Stimulated activated CD4-positive, alpha-beta T cell treated with anti-CD3 and anti-CD28 coated beads, TNF-alpha, amount 100 ng/mL, for 48 hours (primary cell): ENCODE measurements at places on chromosomes 13 and 19.
A peak's percentile ranks its signal among the peaks of the same experiment; 100 is the strongest.

- DNase-seq: no peak
These were observed at the start of gene SIGLEC7 for GRCh38 chr19:51142119-51142518. TSS of gene SIGLEC7 (plus strand) at chr19:51142301. CDS start at chr19:51142370, 69 bp downstream.

DNA sequence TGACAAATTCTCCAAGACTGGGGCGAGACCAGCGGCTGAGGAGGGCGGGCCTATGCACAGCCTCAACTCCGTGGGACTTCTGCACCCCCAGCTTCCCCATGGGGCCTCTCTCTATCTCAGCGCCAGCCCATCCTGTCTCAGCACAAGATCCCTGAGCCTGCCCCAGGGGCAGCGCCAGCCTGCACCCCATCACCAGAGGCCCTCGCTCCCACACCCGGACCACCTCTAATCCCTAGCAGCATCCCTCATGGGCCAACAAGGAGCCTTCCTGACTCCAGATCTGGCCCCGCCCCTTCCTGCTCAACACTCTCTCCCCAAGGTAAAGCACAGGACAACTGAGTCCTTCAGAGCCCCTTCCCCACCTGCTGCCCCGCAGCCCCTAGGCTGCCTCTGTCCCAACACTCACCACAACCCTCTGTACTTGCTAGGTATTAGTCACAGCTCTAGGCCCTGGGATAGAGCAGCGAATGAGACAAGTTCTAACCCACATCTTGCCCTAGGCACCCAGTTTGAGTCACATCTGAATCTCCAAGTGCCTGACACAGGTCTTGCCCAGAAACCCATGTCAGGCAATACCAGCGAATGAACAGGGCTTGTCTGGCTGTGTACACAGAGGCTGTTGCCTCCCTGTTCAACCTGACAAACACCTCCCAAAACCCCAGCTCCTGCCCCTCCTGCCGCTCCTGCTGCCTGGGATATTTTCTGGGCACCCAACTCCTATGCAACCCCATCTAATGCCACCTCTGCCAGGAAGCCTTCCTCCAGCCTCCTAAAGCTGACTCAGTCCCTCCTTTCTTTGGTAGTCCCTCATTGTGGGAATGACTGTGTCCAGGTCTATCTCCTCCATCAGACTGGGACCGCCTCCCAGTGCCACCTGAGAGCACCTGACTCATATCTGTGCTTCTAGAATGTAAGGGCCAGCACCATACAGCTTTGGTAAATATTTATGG is 18.6 kb downstream of the GRIK5 start:
- DNase-seq: peak; percentile 27

- no peak for DNase-seq
These were observed 50.0 kb downstream of the PIN1 start for GRCh38 chr19:9885077-9885552.

DNA sequence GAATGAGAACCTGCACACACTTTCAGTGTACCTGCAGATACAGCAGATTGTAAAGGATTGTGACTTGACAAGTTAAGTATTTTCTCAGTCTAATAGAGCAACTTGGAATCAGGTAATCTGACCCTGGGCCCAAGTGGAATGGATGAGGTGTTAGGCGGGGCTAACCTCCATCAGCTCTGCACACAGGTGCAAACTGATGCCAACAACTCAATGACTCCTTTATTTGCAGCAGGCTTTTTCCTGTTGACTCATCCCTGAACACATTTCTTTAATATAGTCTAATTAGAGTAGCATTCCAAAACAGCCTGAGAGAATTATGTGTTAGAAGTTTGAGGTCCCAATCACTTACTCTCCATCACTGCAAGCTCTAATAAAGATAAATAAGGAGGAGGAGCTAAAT is 48.8 kb downstream of the TPT1 start:
- DNase-seq: no peak

DNA sequence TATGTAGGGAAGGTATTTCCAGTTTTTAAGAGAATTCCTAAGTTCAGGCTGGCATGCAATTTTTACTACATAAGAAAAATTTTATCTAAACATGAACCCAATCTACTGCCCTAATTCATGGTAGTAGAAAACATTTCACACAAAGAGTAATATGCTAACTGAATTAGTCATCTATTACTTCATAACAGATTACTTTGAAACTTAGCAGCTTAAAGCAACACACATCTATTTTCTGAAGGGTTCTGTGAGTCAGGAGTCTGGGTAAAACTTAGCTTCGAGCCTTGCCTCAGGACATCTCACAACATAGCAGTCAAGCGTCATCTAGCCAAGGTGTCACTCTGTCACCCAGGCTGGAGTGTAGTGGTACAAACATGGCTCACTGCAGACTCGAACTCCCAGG is 537.5 kb downstream of the DCT start:
- DNase-seq: no peak

- no peak for DNase-seq
These were observed 18.6 kb upstream of the ZNF816 start for GRCh38 chr19:52981329-52981728.

DNA sequence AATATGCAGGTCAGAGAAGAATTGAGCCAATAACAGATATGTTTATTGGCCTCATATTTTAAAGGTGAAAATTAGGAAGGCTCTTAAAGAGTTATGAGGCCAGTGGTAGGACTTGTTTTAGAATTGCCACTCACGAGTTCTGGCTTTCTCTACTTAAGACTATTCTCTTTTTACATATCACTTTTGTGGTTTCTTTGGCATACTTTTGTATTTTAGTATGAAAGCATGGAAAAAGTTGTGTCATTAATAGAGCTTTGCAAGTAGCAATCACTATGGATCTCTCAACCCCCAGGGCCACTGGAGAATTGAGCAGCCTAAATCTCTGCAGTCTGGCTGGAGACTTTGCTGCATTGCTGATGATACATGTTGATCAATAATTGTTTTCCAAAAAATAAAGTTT is 64.6 kb upstream of the SOX21 start:
- DNase-seq: no peak

GRCh38 chr19:53518716-53519115 is 19.2 kb upstream of the ZNF331 start:
- no peak for DNase-seq

DNA sequence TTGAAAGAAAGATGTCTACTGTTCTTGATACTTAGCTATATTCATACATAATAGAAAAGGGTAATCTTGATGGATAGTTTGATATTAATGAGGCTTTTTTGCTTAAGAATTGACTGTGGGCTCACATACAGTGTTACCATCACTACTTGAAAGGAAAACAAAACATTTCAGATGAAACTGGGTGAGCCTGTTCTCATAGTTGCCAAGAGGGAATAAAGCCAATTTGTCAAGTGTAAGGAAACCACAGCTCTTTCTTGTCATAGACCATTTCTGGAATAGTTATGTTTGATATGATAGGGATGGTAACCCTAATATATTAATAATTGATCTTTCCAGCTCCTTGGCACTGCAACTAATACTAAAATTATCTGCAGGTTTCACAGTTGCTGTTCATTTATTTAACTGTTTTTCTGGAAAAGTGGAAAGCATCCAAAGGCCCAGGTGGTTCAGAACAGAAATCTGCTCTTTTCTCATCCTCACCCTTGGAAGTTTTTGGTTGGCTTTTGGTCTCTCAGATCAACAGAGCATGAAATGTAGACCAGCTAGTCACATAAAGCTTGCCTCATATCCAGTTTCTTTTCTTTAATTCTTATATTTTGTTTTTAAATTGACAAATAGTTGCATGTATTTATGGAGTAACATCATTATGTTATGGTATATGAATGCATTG is 43.2 kb downstream of the ARHGEF7 start:
- DNase-seq: no peak

DNA sequence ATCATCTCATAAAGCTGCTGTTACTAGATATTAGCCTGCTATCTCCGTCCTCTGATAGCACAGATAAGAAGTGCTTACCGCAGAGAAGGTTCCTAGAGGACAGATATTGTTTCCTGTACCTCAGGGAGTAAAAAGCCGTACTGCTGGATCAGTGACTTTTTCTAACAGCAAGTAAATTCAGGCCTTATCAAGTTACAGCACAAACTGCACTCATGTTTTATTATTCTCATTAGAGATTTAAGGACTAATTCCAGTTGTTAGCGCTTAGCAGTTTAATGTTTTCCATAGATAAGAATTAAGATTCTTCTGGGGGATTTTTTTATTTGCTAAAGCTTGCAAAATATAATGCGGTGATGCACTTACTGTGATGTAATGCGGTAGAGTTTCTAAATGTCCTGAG is 119.0 kb upstream of the OBI1 start:
- DNase-seq: no peak

GRCh38 chr19:50601407-50602088 is 33.3 kb upstream of the LRRC4B start:
- DNase-seq: no peak

GRCh38 chr13:110914331-110915056 is 375 bp downstream of the ANKRD10 start:
- DNase-seq: peak; percentile 71

- DNase-seq: peak; percentile 85
These were observed 41.0 kb downstream of the PDE4A start for GRCh38 chr19:10461047-10461949.

GRCh38 chr13:32938907-32939306 is 77.3 kb upstream of the KL start:
- no peak for DNase-seq

DNA sequence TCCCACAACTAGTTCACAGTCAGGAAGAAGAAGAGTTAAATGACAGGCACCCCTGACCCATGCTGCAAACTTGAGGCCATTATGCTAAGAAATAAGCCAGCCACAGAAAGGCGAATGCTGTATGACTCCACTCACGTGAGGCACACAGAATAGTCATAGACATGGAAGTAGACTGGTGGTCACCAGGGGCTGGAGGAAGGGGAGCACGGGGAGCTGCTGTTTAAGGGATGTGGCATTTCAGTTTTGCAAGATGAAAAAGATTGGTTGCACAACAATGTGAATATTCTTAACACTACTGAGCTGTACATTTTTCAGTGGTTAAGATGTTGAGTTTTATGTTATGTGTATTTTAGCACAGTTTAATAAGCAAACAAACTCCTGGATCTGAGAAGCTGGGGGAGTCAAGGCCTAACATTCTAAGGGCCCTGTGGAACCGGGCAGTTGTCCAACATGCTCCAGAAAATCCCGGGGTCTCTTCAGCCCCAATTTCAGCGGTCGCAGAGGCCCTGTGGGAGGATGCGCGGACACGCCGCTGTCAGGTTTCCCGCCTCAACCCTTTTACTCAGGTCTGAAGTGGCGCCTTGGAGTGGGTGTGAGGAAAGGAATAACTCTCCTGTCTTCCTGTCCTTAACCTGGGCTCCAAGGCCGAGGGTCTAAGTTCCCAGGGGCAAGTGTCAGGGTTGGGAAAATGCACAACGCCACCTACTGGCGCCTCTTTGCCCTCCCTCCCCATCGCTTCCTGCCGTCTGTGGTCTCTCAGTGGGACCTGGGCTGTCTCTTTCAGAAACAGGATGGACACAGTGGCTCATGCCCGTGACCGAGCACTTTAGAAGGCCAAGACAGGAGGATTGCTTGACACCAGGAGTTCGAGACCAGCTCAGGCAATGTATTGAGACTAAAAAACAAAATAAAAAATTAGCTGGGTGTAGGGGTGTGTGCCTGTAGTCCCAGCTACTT is 4.4 kb upstream of the TMEM272 start:
- no peak for DNase-seq

- no peak for DNase-seq
These were observed 17.4 kb downstream of the COMP start for GRCh38 chr19:18773682-18774081.

- no peak for DNase-seq
These were observed 280.0 kb downstream of the SHISA2 start for GRCh38 chr13:25771641-25772478.

GRCh38 chr19:2039959-2040646 is 10.9 kb downstream of the MKNK2 start:
- no peak for DNase-seq

DNA sequence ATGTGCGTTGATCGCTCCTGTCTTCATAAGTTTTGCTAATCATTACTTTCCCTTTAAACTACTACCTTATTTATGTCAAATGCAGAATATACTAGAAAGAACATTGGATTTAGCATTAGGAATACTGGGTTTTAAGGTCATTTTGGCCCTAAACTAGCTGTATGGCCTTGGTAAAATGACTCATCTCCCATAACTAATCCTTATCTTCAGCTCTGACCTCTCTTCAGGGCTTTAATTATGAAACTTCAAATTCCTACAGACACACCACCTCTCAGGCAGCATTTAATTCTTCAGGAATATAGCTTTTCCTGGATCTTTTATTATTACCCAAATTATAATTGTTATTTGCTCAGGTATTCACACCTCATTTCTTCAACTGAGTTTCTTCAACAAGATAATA is 121.2 kb downstream of the STARD13 start:
- no peak for DNase-seq

DNA sequence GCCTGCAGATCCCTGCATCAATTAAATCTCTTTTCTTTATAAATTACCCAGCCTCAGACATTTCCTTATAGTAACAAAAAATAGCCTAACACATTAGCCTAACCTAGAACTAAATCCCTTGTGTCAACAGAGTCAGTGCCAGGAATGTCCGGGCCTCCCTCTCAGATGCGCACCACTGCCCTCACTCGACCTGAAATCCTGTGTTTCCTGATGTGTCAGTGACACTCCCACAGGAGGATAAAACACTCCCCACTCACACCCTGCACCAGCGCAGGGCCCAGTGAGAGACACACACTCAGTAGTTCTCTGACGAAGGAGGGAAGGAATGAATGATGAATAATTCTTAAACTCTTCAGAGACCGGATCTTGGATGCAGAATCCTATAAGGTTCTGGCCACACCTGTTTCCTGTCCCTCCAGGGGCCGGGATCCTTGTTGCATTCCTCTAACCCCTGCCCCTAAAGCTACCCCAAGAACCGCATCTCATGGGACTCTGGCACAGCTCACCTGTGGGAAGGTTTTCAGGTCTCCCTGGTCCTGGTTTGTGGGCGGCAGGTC is 3.1 kb downstream of the CEACAM3 start:
- DNase-seq: no peak

DNA sequence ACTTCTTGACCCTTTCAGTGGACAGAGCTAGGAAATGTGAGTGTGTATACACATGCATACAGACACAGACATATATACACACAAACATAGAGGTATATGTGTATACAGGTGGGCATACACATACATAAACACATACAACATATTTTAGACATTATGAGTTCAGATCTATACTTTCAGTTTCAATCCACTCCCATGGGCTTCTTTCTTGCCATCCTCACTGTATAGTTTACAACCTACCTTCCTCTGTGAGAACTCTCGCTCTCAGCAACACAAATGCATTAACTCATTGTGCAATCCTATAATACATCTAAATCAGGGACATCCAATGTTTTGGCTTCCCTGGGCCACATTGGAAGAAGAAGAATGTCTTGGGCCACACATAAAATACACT is 21.2 kb upstream of the SCEL start:
- no peak for DNase-seq

DNA sequence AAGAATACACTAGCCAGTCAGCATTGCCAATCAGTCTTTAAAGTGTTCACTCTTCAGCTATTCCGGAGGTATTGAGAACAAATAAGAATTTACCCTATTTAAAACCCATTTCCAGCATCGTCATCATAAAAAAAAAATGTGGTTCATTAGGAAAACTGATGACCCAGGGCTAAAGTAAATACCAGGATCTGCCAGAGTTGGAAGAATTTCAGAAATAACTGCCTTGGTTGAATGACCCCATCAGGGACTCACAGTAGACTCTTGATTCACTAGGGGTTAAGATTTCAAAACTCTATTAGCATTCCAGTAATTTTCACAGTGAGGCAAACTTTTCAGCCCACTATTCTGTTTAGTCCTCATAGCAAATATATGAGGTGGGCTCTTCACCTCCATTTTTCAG is 377.0 kb downstream of the ITGBL1 start:
- DNase-seq: no peak

- DNase-seq: no peak
These were observed 106.4 kb downstream of the ZNF486 start for GRCh38 chr19:20273376-20273775.

GRCh38 chr13:27004326-27004725 is 167.3 kb downstream of the USP12 start:
- DNase-seq: no peak
